Esophagus muscularis mucosa (tissue), 4 donors: ENCODE measurements at places on chromosomes 16 and 17.
A peak's percentile ranks its signal among the peaks of the same experiment; 100 is the strongest.

DNA sequence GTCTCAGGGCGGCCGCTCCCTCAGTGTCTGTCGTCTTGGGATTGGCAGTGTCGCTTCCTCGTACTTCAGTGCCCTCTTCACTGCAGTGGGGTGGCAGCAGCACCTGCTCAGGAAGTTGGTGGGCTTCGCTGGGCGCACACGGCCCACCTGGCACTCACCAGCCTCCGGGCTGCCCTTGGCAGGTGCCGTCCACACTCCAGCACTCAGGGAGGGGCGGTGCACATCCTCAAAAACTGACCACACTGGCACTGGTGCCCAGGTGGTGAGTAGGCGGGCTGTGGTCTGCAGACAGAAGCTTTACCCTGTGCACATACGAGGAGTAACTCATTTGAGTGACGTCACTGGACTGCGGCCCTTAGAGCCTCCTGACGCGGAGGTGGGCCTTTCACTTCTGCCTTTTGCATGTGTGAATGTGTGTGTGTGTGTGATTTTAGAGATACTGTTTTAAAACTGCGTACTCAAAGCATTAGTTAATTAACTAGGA is 94.6 kb downstream of the BANP start:
- no peak for DNase-seq

- DNase-seq = peak; percentile 81
These were observed 421.1 kb upstream of the C16orf82 start for GRCh38 chr16:26645614-26646013.

- DNase-seq = no peak
These were observed 144.3 kb downstream of the VPS53 start for GRCh38 chr17:570388-570787.

DNA sequence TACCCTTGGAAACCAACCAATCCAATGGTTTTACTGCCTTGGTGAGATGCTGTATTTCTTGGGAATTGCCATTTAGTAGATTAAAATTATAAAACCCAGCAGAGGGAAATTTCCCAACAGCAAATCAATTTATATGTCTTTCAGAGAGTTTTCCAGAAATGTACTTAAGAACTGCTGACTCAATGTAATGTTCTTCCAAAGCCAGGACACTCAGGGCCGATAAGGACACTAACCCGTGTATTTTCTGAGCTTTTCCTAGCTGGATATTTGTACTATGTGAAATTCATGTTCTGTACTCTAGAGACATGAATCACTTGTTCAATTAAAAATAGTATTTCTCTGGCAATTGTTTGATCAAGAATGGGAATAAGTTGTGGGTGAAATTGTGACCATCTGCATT is 121.4 kb downstream of the KCNJ2 start:
- no peak for DNase-seq

- DNase-seq = no peak
These were observed 33.5 kb downstream of the C16orf87 start for GRCh38 chr16:46797501-46797900.

DNA sequence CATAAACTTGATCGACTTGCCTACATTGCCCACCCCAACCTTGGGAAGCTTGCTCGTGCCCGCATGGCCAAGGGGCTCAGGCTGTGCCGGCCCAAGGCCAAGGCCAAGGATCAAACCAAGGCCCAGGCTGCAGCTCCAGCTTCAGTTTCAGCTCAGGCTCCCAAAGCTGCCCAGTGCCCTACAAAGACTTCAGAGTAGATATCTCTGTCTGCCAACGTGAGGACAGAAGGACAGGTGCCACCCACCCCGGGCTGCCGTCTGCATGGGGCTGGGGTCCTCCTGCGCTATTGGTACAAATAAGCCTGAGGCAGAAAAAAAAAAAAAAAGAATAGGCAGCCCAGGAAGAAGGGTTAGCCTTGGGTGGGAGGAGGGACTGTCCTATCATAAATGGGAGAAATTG is 37.1 kb downstream of the DNAH2 start:
- DNase-seq = no peak

GRCh38 chr17:29010129-29010528 is 4.3 kb upstream of the SEZ6 start:
- DNase-seq = no peak

- no peak for DNase-seq
These were observed 20.1 kb downstream of the FCSK start for GRCh38 chr16:70474320-70475053.

- peak; percentile 60 for DNase-seq
These were observed 103.2 kb upstream of the SMURF2 start for GRCh38 chr17:64765191-64765889.

DNA sequence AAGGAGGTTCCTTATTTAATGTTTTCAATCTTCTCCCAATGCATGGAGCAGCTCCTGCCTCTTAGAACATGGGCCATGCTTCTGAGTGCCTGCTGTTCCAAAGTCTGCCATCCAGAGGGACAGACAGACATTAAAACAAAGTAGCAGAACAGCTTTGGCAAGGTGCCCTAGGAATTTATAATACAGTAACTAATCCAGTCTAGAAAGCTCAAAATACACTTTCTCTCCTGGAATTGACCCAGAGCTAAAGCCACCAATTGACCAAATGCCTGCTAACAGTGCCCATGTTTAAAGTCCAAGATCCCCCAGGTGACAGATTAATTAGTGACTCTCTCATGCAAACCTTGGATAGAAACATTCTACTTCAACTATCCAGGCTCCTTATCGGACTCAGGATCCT is 11.1 kb upstream of the CHRNE start:
- DNase-seq = no peak

GRCh38 chr16:24002619-24003018 is 166.8 kb downstream of the PRKCB start:
- DNase-seq = no peak

DNA sequence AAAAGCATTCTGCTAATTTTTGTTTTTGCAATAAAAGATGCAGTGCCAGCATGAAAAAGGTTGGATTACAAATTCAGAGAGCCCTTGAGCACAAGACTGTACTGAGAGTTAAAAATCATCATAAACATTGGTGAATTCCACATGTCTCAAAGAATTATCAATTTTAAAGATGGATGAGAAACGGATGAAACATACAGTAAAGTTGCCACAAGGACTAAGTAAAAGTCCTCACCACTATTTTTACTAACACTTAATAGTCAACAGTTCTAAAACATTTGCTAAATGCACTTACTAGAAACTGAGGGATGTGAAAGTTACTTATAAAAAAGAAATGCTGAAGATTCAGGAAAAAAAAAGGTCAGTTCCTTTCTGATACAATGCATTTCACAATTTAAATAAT is 25.8 kb upstream of the NACA2 start:
- DNase-seq = no peak
